Endothelial cell (in vitro differentiated cells): ENCODE measurements at places on chromosomes 3 and 15. TPM values are rescaled to one million over a fixed set of nuclear protein-coding genes. Genes with fewer than 3 reads are reported as not detected.

The SLC7A14 gene
- 2.5 TPM for total RNA-seq

- no peak overlapping the region for H3K4me3 ChIP-seq
- DNase-seq = no peak
- H3K27ac ChIP-seq = no peak overlapping the region
- peaks cover 1% of the 10 kb centered on the region for H3K27me3 ChIP-seq
- peaks cover 36% of the 10 kb centered on the region for H3K36me3 ChIP-seq
- H3K4me1 ChIP-seq = peaks cover 26% of the 10 kb centered on the region
Observed at GRCh38 chr3:120425572-120426250, 25.1 kb downstream of the FSTL1 start.

DNA sequence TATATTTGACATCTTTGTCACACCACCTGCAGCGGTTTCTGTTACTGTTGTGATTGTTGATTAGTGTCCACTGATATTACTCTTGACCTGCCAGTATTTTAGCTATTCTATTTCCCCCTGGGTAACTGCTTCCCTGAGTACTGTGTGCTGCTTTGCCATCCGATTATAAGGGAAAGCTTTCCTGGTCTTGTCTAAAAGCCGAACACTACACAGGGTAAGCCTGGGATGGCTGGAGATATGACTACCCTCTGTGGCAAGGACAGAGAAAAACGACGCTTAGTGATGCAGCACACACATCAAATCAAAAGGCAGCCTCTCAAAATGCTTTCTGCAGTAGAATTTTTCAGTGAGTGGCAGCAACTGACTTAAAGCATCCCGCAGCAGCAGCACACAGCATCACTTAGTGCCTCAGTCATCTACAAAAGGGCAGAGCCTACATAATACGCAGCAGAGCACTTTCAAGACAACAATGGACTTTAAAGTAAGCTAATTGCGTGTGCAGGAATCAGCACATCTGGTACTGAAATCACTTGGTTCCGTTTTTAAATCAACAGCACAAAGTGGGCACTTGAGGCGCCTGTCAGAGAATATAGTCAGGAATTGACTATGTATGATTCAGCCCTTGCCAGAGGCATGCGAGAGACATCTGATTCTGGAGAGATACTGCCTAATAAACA, 656.3 kb upstream of the TGFBR2 start:
- no peak for DNase-seq
- no peaks in the 10 kb centered on the region for H3K27me3 ChIP-seq
- no peaks in the 10 kb centered on the region for H3K4me1 ChIP-seq
- H3K36me3 ChIP-seq = no peaks in the 10 kb centered on the region
- H3K27ac ChIP-seq = no peak overlapping the region

- no peak overlapping the region for H3K27ac ChIP-seq
- no peaks in the 10 kb centered on the region for H3K36me3 ChIP-seq
- H3K4me1 ChIP-seq = no peaks in the 10 kb centered on the region
- H3K4me3 ChIP-seq = no peak overlapping the region
Observed at GRCh38 chr15:25733036-25733855, 129.9 kb downstream of the ATP10A start.

DNA sequence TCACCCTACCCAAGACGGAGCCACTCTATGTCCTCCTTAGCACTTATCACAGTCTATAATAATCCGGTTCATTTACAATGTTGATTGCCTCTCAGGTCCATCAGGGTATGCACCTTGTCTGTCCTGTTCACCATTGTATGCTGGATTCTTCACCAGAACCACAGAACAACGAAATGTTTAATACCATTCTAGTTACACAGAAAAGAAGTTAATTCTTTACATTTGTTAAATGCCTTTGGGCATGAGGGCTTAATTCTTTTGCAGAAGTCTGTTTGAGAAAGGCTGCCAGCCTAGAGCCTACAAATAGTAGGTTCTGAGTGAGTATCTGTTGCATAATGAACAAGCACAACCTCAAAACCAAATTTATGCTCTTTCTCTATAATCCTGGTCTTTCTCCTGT, 22.6 kb downstream of the TTC23 start:
- H3K4me3 ChIP-seq = no peak overlapping the region
- peaks cover 13% of the 10 kb centered on the region for H3K36me3 ChIP-seq
- no peaks in the 10 kb centered on the region for H3K27me3 ChIP-seq

GRCh38 chr15:57541805-57542504, 49.7 kb upstream of the MYZAP start:
- H3K4me1 ChIP-seq = no peaks in the 10 kb centered on the region
- DNase-seq = peak; percentile 76
- peak overlapping the region; percentile 48 for H3K27ac ChIP-seq
- H3K27me3 ChIP-seq = peaks cover 7% of the 10 kb centered on the region

DNA sequence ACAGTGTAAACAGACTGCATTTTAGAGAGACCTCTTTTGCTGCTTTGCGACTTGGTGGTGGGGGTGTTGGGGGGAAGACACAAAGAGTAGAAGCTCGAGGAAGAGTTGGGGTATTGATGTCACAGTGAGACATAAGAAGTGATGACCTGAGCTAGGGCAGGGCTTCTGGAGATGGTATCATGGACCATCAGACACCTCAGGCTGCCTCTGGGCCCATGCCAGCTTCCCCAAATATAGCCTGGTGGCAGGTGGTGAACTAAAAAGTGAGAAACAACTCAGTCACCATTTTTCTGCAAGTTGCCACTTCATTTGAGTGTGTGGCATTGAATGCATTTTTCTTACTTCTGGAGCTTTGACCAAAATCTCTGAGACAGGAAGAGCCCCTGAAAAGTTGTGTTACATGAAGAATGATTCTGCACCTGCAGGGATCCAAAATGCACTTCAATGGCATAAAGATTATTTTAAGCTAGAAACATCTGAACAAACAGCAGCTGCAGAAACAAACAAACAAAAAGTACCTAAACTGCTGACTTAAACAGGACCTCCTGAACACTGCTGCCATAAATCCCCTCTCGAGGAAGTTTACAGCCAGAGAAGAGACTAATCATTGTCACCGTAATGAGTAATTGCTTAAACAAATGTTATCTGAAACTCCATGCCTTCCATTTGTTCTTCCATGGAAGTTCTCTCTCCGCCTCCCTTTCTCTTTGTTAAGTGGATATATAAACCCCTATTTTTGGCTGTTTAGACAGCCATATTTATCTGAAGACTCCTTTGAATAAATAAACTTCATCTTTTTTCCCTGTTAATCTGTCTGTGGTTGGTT, 15.2 kb upstream of the XIRP1 start:
- peaks cover 1% of the 10 kb centered on the region for H3K27me3 ChIP-seq
- no peak overlapping the region for H3K4me3 ChIP-seq
- H3K4me1 ChIP-seq = peaks cover 31% of the 10 kb centered on the region
- H3K36me3 ChIP-seq = peaks cover 4% of the 10 kb centered on the region

DNA sequence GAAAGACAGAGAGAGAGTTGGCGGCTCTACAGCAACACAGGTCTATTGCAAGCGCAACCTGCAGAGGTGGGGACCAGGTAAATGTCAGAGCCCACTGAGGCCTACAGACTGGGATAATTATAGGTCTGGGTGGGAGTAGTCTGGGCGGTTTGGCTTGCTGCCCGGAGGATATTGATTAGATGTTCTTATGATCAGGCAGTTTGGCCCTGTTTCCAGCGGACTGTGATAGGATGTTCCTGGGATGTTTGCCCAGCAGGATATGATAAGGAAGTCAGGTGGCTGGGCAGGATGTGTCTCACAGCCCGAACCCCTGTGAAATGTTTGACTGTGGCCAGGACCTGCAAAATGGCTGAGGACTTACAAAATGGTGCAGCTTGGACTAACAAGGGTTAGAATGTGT, 364.9 kb downstream of the NAALADL2 start:
- no peak for DNase-seq
- no peaks in the 10 kb centered on the region for H3K27me3 ChIP-seq
- H3K36me3 ChIP-seq = no peaks in the 10 kb centered on the region
- H3K4me1 ChIP-seq = no peaks in the 10 kb centered on the region
- H3K4me3 ChIP-seq = no peak overlapping the region
